Liver (tissue), 10 donors: ENCODE measurements at places on chromosomes 7 and 10.

- DNase-seq = no peak
- H3K27me3 ChIP-seq = no peaks in the 10 kb centered on the region
- no peak overlapping the region for H3K4me3 ChIP-seq
- no peaks in the 10 kb centered on the region for H3K36me3 ChIP-seq
- no peaks in the 10 kb centered on the region for H3K4me1 ChIP-seq
- H3K27ac ChIP-seq = no peak overlapping the region
These were observed 13.8 kb downstream of the MTERF1 start for GRCh38 chr7:91866599-91867148.

DNA sequence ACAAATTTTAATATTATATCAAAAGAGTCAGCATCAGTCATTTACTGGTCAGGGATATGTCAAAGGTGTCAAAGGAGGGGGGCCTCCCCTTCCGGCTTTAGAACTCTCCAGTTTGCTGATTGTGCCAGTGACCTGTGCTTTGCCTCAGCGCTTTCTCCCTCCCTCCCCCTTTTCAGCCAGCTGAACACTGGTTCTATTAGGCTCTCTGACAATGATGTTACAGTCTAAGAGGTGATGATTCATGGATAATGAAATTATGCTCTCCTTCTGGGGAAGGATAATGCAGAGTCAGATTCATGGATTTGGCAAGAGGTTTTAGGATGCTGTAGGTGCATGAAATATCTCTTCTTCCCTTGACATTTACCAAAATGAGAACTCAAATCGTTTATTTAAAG, 6.1 kb downstream of the LRRTM3 start:
- no peak for DNase-seq
- H3K4me3 ChIP-seq = no peak overlapping the region
- H3K27ac ChIP-seq = no peak overlapping the region
- peaks cover 11% of the 10 kb centered on the region for H3K4me1 ChIP-seq

GRCh38 chr10:83909001-83909400, 230.3 kb upstream of the GHITM start:
- no peaks in the 10 kb centered on the region for H3K4me1 ChIP-seq
- no peaks in the 10 kb centered on the region for H3K36me3 ChIP-seq
- no peak overlapping the region for H3K4me3 ChIP-seq
- H3K27me3 ChIP-seq = no peaks in the 10 kb centered on the region
- no peak for DNase-seq

DNA sequence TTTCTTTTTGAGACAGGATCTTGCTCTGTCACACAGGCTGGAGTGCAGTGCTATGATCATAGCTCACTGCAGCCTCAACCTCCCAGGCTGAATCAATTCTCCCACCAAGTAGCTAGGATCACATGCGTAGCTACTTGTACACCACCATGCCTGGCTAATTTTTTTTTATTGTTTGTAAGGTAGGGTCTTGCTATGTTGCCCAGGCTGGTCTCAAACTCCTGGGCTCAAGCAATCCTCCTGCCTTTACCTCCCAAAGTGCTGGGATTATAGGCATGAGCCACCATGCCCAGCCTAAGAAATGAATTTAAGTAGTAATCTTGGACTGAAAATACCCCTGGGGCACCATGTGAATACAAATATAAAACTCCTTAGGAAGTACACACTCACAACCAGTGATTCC, 5.8 kb downstream of the NUDT13 start:
- peaks cover 30% of the 10 kb centered on the region for H3K4me1 ChIP-seq

- no peak overlapping the region for H3K4me3 ChIP-seq
- H3K27me3 ChIP-seq = no peaks in the 10 kb centered on the region
- no peaks in the 10 kb centered on the region for H3K4me1 ChIP-seq
- no peak for DNase-seq
These were observed 38.8 kb upstream of the DNAH11 start for GRCh38 chr7:21504021-21504420.

DNA sequence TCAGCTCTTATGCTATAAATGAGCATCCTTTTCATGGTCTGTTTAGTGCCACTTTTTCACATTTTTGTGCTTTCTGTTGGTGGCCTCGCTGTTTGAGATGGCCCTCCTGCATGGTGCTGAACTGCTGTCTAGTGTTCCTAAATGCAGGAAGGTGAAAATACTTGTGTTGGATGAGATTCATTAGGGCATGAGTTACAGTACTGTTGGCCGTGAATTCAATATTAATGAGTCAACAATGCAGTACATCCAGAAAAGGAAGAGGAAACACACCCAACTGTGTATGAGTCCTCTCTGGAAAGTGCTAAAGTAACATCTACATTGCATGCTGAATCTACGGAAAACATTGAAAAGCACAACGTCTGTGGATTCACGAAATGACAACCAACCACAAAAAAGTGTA, 124.0 kb downstream of the HERPUD2 start:
- H3K27me3 ChIP-seq = no peaks in the 10 kb centered on the region
- no peak for DNase-seq
- H3K4me3 ChIP-seq = no peak overlapping the region
- no peaks in the 10 kb centered on the region for H3K36me3 ChIP-seq
- H3K4me1 ChIP-seq = peaks cover 2% of the 10 kb centered on the region

- no peak overlapping the region for H3K27ac ChIP-seq
- no peak overlapping the region for H3K4me3 ChIP-seq
- H3K27me3 ChIP-seq = no peaks in the 10 kb centered on the region
- H3K36me3 ChIP-seq = no peaks in the 10 kb centered on the region
- no peak for DNase-seq
These were observed 27.5 kb upstream of the WAC start for GRCh38 chr10:28505359-28505959.

DNA sequence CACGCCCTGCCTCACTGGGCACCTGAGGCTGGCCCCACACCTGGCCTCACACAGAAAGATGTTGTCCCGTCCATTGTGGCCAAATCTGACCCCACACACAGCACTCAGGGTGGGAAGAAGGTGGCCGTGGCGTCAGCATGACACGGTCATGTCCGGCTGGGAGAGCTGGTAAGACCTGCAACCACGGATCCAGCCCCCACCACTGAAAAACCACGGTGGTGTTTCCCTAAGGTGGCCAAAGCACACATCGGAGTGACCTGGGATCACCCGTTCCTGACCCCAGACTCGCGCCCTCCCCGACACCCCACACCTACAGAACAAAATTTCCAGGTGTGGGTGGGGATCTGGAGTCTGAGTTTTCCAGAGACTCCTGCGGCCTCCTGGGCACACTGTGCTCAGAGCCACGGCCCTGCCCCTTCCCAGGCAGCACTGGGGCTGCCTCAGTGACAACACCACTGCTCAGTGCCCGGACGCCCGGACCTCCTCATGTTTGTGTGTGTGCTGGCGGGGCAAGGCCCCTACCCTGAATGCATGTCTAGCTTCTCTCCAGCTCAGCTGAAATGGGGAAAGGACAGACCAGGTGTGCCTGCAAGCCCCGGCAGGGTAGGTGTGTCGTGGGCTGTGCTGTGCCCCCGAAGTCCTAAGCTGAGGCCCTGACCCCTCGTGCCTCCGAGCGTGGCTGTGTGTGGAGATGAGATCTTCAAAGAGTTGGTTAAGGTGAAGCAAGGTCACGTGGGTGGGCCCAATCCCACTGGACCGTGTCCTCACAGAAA, 36.1 kb downstream of the STK32C start:
- no peaks in the 10 kb centered on the region for H3K27me3 ChIP-seq
- no peak for DNase-seq
- no peak overlapping the region for H3K4me3 ChIP-seq
- H3K36me3 ChIP-seq = no peaks in the 10 kb centered on the region

- peaks cover 5% of the 10 kb centered on the region for H3K4me1 ChIP-seq
- H3K36me3 ChIP-seq = no peaks in the 10 kb centered on the region
- no peaks in the 10 kb centered on the region for H3K27me3 ChIP-seq
- no peak for DNase-seq
- no peak overlapping the region for H3K4me3 ChIP-seq
- no peak overlapping the region for H3K27ac ChIP-seq
These were observed 8.0 kb upstream of the MBL2 start for GRCh38 chr10:52780391-52781155.

GRCh38 chr10:110808615-110809014, 63.1 kb upstream of the PDCD4 start:
- DNase-seq = no peak
- no peaks in the 10 kb centered on the region for H3K27me3 ChIP-seq
- H3K27ac ChIP-seq = no peak overlapping the region
- H3K4me3 ChIP-seq = no peak overlapping the region
- H3K36me3 ChIP-seq = no peaks in the 10 kb centered on the region
- H3K4me1 ChIP-seq = peaks cover 1% of the 10 kb centered on the region

DNA sequence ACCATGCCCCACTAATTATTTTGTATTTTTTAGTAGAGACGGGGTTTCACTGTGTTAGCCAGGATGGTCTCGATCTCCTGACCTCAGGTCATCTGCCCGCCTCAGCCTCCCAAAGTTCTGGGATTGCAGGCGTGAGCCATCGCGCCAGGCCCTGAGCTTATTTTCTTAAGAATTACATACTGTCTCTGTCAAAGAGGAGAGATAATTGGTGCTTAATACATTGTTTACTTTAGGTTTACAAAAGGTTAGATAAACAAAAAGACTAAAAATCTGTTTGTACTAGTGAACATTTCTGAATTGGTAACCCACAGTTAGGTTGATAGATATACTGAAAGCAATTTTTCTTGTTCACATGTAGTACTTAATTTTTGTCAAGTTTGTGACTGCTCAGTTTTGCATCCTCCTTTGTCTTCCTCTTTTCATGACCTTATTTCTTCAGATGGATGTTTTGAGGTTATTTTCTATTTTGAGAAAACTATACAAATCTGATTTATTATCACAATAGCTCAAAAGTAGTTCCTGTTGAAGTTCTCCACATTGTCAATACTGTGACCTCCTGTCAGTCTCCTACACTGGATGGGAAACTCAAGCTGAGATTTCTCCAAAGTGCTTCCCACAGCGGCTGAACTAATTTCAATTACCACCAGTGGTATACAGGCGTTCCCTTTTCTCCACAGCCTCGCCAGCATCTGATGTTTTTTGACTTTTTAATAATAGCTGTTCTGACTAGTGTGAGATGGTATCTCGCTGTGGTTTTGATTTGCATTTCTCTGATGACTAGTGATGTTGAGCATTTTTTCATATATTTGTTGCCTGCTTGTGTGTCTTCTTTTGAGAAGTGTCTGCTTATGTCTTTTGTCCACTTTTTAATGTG, 22.5 kb downstream of the HHEX start:
- H3K4me3 ChIP-seq = no peak overlapping the region
- no peaks in the 10 kb centered on the region for H3K36me3 ChIP-seq
- no peak for DNase-seq
- H3K4me1 ChIP-seq = no peaks in the 10 kb centered on the region
- H3K27ac ChIP-seq = no peak overlapping the region

DNA sequence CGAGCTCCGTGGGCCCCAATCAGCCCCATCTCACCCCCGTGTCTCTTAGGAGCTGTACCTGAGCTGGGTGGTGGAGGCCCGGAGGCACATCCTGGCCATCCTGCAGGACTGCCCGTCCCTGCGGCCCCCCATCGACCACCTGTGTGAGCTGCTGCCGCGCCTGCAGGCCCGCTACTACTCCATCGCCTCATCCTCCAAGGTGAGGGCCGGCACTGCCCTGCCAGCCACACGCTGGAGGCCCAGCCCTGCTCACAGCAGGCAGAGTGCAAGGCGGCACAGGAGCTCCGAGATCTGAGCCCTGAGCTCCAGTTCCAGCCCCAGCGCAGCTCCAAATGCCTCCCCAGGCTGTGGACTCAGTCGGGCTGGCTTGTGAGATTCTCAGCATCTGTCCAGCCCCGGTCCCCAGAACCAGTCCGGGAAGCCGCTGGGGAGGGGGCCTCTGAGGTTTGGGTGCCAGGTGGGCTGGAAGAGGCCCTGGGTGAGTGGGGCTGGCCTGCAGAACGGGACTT, 9.3 kb downstream of the TMEM120A start:
- no peak for DNase-seq
- H3K4me3 ChIP-seq = no peak overlapping the region
- H3K27me3 ChIP-seq = no peaks in the 10 kb centered on the region
- H3K36me3 ChIP-seq = peaks cover 40% of the 10 kb centered on the region
- peaks cover 40% of the 10 kb centered on the region for H3K4me1 ChIP-seq

GRCh38 chr10:49025347-49025983, 85.8 kb upstream of the LRRC18 start:
- no peak overlapping the region for H3K4me3 ChIP-seq
- no peak for DNase-seq
- no peaks in the 10 kb centered on the region for H3K36me3 ChIP-seq
- H3K27me3 ChIP-seq = no peaks in the 10 kb centered on the region

DNA sequence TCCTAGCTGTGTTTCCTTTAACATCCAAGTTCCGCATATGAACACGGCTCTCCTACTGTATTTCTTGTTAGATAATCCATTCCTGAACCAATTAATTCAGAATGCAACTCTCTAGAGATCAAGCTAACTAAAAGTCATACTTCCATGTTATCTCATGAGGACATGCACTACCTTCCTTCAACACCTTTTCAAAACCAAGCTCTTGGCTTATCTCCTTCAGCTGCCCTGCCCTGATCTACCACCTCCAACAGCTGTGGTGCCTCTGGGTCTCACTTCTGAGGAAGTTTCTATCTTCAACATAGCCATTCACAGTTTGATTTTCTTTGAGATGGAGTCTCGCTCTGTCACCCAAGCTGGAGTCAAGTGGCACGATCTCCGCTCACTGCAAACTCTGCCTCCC, 109.5 kb downstream of the IDE start:
- H3K27me3 ChIP-seq = no peaks in the 10 kb centered on the region
- peaks cover 62% of the 10 kb centered on the region for H3K36me3 ChIP-seq
- no peak overlapping the region for H3K4me3 ChIP-seq
- DNase-seq = no peak
- H3K4me1 ChIP-seq = no peaks in the 10 kb centered on the region

DNA sequence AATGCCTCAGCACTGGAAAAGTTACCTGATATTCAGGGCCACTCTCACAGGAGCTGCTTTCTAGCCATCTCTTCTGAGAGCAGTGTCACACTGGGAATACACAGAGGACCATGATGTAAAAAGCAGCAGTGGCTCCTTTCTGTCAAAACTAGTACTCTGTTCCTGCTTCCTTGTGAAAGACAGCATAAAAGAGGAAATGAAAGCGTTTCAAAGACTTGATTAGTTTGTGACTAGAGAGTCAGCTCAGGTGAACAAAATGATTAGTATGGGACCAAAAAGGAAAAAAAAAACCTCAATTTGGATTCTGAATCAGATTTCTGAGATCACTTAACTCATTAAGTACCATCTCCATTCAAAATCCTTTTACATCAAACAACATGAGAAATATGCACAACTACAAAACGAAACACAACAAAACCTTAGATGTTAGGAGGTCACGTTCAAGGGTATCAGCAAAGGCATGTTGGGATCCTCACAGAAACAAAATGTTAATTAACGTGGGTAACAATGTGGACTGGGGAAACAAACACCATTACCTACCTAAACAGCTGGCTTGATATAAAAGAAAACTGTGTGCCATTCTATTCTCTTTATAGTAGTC, 103.7 kb downstream of the MACC1 start:
- no peak overlapping the region for H3K4me3 ChIP-seq
- H3K4me1 ChIP-seq = no peaks in the 10 kb centered on the region
